ENCODE measurements at places on chromosomes 4 and X. TPM values are rescaled to one million over a fixed set of nuclear protein-coding genes. Genes with fewer than 3 reads are reported as not detected.

DNA sequence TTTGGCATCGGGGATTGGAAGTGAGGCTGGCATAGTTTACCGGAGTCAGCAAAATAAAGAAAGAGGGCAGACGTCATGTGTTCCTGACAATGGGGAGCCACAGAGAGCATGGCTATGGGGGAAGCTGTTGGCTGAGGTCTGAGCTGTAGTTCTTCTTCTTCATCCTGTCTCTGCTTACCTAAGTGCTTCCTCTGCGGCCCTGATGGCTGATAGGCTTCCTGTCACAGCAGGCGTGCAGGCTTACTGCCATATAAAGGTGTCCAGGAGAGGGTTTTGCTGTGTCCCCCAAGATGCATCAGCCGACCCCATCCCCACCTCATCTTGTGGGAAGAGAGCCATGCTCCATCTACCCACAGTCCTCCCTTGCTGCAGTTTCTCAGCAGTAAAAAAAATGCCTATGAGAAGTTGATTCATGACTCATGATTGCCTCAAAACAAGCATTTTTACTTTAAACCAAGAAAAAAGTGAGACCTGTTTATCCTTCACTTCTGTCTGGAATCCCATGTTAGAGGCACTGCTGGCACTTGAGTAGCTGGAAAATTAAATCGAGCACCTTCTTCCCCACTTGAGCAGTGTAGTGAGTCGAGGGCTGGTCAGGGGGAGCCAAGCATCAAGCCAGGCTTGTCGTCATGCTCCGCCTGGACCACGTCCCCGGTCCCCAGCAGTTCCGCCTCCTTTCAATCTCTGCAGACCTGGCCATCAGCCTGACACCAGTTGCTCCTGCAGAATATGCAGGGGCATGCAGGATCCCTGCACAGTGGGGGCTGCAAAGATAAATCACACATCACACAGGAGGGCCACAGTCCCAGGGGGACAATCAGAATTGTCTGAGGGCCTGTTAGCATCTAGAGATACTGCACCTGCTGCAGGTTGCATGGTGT, 237.8 kb downstream of the EVC2 start:
- no peaks in the 10 kb centered on the region for H3K36me3 ChIP-seq
- no peak for DNase-seq
- H3K4me3 ChIP-seq, result no peak overlapping the region
- no peaks in the 10 kb centered on the region for H3K27me3 ChIP-seq

DNA sequence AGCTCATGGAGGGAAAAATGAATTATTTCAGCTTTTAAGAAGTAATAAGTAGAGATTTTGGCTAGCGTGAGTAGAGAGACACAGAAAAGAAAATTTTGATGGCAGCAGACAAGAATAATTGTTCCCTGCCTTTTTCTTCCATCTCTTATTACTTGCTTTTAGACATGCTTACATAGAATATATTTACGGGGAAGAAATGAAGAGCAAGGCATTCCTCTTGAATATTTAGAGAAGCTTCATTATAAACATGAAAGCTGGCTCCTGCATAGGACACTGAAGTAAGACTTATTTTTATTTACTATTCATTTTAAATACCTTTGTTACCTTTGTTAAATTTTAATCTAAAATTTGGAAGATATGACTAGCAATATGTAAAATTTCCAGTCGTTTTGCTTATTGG, 32.2 kb downstream of the DCK start:
- H3K36me3 ChIP-seq, result peaks cover 37% of the 10 kb centered on the region
- no peak overlapping the region for H3K4me3 ChIP-seq
- no peak overlapping the region for H3K27ac ChIP-seq
- peaks cover 6% of the 10 kb centered on the region for H3K4me1 ChIP-seq
- no peaks in the 10 kb centered on the region for H3K27me3 ChIP-seq

- no peaks in the 10 kb centered on the region for H3K4me1 ChIP-seq
- DNase-seq, result no peak
These were observed 18.4 kb upstream of the NSUN7 start for GRCh38 chr4:40731361-40731760.

DNA sequence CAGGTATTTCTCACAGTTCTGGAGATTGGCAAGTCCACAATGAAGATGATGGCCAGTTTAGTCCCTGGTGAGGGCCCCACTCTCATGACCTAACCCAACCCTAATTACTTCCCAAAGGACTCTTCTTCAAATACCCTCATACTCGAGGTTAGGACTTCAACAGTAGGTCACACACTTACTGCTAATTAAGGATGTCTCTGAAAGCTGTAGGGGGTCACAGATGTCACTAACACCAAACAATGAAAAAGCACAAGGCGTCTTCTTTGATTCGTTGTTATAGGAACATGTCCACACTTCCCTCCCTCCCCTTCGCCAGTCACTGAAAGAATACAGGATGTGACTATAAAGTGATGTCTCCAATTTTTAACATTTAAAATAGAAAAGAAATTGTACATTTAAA, 309.7 kb downstream of the PACRGL start:
- no peak overlapping the region for H3K27ac ChIP-seq
- no peaks in the 10 kb centered on the region for H3K27me3 ChIP-seq
- no peak overlapping the region for H3K4me3 ChIP-seq
- no peaks in the 10 kb centered on the region for H3K4me1 ChIP-seq
- no peak for DNase-seq

DNA sequence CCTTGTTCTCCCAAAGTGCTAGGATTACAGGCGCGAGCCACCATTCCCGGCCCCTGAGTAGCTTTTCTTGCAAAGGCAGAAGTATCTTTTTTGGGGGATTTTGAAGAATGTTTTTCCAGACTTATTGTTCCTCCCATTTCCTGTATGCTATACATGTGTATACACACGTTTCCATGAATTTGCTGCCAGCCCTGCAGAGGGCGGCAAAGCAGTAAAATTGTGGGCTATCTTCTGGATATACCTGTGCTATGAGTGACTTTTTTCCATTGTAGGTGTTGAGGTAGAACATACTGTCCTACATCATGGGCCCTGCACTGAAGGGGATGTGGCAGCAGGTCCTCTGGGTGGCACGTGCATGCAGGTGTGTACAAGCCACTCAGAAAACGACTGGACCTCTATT, 16.9 kb upstream of the MED28 start:
- no peak overlapping the region for H3K27ac ChIP-seq
- H3K27me3 ChIP-seq, result no peaks in the 10 kb centered on the region

GRCh38 chr4:139596684-139597279, 40.8 kb upstream of the SETD7 start:
- no peak for DNase-seq
- H3K4me3 ChIP-seq, result no peak overlapping the region
- H3K4me1 ChIP-seq, result peaks cover 32% of the 10 kb centered on the region
- H3K36me3 ChIP-seq, result no peaks in the 10 kb centered on the region

The HPRT1 gene
- total RNA-seq, result 19.2 TPM

Measured in SJSA1 (cell line).